ENCODE measurements at places on chromosomes 2 and 18. TPM values are rescaled to one million over a fixed set of nuclear protein-coding genes. Genes with fewer than 3 reads are reported as not detected.

CCDC141 gene
- polyA plus RNA-seq, result 81.5 TPM

IHH gene
- not detected for polyA plus RNA-seq

ITGA4 gene
- polyA plus RNA-seq, result 27.1 TPM

AQP12B gene
- 1.6 TPM for polyA plus RNA-seq

CFAP221 gene
- polyA plus RNA-seq, result 0.15 TPM

SH2D6 gene
- polyA plus RNA-seq, result 0.89 TPM

PLGLB1 gene
- polyA plus RNA-seq, result 3.5 TPM

MATN3 gene
- 1.1 TPM for polyA plus RNA-seq

TWSG1 gene
- 32.6 TPM for polyA plus RNA-seq

PPP1R1C gene
- polyA plus RNA-seq, result not detected

DIPK1C gene
- 9.4 TPM for polyA plus RNA-seq

CD8A gene
- polyA plus RNA-seq, result 0.10 TPM

MC4R gene
- 0.45 TPM for polyA plus RNA-seq
